ENCODE measurements at places on chromosomes 12 and 14.

- no peak for DNase-seq
These were observed 62.2 kb downstream of the RFX4 start for GRCh38 chr12:106645074-106645421.

DNA sequence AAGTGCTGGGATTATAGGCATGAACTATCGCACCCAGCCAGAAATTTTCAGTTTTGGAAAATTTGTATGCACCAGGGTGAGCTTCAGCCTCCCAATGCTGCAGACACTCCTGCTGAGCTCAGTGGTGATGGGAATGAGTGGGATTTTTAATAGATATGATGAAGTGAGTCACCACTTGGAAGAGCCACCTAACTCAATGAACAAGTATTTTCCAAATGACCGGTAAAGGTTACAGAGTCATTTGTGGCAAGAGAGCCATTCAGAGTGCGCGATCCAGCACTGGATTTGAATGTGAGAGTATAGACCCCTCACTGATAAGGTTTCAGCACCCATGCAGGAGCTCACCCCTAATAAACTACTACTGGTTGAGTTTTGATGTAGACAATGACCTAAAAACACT lies 100.7 kb downstream of the PPP2R5C start:
- no peak for DNase-seq

- peak; percentile 44 for DNase-seq
These were observed 7.2 kb downstream of the CD9 start for GRCh38 chr12:6207259-6207925.

GRCh38 chr12:128853600-128854197 lies 421 bp downstream of the GLT1D1 start:
- no peak for DNase-seq

GRCh38 chr14:80587096-80587724 lies 354.3 kb downstream of the CEP128 start:
- peak; percentile 56 for DNase-seq

- peak; percentile 73 for DNase-seq
These were observed 12.1 kb downstream of the NUAK1 start for GRCh38 chr12:106126441-106127337.

DNA sequence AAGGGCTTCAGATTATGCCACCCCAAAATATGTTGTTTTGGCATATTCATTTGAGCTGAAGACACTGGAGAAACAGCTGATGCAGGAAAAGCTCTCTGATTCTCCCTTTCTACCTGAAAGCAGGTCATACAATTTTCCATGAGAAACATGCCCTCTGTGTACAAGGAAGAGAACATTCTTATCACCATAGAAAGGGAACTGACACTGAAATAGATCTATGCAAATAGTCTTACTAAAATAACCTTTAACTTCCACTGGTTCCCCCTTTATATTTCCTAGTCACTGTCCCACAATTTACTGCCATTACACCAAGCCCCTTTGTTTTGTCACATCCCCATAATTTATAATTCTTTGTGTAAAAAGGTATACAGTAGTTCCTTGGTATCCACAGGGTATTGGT lies 9.6 kb upstream of the PHC1 start:
- no peak for DNase-seq

DNA sequence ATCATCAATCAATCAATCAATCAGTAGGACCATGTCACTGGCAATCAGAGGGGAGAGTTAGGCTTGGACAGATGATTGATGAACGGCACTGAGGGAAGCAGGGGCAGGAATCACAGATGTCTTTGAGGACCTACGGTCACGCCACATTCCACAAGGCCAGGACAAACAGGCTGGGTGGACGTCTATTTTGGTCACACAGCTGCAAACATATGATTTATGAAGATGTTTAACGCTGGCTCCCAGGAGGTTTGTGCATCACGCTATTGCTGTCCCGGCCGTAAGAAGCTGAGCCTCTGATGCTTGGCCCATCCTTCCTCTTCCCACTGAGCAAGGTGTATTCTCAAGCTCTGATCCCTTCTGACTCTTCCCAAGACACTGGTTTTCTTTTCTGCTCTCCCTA lies 160.8 kb downstream of the FOXN3 start:
- no peak for DNase-seq

DNA sequence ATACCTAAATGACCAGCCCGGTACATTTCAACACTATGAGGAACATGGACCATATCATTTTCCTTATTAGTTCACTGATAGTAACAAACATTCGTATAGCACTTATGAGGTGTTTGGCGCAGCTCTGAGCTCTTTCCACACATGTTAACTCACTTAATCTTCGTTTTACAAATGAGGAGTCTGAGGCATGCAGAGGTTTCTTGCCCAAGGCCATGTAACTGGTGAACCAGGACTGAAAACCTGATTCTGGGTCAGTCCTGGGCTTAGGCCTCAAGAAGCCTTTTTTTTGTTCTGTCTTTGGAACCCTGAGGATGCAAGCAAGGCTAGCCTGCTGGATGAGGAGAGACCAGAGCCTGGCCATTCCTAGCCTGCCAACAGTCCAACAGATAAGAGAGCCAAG lies 55.0 kb downstream of the C14orf132 start:
- no peak for DNase-seq

DNA sequence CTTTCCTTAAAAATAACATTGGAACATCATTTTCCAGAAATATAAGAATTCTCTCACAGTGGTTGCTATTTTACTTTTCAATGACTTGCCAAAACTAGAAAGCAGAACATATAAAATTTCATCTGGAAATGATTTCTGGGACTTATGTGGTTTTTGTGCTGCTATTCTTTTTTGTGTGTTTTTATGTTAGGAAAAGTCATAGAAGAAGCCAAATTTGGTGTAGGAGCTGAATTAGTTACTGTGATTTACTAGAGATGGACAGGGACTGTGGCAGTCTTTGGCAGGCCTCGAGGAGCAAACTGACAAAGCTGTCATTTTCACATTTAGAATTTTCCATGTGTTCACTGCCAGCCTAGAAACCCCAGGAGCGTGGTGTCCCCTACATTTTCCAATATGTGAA lies 38.3 kb upstream of the LDHB start:
- peak; percentile 69 for DNase-seq

DNA sequence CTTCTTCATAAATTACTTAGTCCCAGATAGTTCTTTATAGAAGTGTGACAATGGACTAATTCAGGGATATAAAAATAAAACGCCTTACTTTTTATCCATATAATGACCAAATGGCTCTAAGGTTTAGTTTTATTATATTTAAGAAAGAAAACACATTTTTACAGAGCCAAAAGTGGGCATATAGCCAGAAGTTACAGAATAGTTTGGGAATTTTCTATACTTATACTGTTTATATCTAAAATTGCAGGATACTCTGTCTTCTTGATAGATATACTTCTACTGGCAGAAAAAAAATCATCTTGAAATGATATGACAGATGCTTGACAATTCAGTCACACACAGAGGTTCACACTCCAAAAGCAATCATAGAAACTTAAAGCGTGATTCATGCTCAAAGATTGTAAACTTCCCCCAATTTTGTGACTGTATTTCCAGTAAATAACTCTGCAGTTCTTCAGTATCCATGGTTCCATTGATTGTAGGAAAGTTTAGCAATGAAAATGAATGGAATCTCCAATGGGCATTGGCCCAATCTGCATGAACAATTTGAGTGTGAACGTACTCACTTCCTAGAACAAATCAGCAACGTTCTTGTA lies 307.8 kb downstream of the NOVA1 start:
- DNase-seq = peak; percentile 12

GRCh38 chr12:131188131-131189050 lies 234.7 kb downstream of the ADGRD1 start:
- no peak for DNase-seq
